ENCODE measurements at places on chromosomes 7 and 10.

GRCh38 chr10:72204724-72205123 is 11.1 kb upstream of the ANAPC16 start:
- no peak for DNase-seq

DNA sequence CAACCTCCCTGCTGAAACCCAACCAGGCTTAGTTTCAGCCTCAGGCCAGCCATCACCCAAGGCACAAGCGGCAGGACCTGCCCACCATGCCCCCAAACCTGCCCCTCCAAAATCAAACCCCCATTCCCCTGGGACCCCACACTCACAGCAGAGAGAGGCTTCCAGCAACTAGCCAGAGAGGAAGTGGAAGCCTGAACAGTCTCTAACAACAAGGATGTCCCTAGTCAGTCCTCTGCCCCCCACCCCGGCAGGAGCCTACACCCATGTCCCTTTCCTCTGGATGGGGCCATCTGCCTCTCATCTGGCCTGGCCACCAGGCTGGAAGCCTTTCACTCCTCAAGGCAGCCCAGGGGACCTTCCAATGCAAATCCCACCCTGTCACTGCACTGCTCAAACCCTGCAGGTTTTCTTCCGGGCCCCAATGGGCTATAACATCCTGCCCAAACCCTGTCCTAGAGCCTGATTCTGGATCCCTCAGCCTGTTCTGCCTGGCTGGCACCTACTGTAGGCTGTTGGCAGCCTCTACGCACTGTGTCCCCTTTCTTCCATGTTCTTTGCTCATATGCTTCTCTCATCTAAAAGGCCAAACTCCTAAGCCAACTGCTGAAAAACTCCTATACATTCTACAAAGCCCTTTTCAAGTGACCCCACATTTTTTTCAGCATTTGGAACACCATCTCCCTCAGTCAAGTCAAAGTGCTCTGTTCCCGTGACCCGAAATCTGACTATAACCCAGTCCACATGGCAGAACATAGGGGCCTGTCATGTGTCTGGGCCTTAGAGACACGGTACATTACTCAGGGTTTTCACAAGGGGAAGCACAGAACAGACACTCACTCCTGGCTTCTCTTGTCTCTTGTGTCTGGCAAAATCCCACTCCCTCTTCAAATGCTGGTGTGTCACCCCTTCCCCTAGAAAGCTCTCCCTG is 253.3 kb downstream of the TNS3 start:
- DNase-seq = no peak

DNA sequence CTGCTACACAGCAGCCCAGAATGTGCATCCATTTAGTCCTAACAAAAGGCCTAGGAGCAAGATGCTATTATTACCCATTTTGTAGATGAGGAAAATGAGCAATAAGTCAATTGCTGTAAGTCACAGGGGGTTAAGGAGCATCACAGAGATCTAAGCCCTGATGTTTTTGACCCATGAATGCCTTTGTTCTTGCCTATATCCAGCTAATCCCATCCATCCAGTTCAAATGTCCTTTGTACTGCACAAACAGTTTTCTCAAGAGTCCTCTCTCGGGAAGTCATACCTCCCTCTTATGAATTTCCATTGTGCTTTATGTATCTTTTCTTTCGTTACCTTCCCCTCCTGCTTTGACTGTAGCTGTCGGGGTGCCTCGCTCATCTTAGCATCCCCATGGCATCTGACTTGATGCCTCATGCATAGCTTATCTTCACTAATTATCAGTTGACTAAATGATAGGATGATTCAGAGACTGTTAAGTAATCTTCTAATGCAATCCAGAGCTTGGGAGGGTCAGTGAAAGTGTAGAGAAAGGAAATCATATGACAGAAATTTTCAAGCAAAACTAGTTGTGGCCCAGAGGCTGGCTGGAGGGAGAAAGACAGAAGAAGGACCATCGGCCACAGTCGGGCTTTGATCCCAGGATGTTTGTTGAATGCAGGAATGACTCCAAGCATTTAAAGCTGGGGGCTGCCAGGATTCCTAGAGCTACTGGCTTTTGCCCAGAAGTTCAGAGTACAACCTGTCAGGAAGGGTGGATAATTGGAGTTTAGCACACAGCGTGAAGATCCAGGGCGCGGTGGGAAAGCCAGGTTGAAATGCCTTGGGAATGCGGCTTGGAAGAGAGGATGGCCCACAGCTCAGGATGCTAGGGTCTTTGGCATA is 23.5 kb downstream of the BLVRA start:
- no peak for DNase-seq

GRCh38 chr7:40986351-40986873 is 716.5 kb downstream of the INHBA start:
- DNase-seq = no peak

DNA sequence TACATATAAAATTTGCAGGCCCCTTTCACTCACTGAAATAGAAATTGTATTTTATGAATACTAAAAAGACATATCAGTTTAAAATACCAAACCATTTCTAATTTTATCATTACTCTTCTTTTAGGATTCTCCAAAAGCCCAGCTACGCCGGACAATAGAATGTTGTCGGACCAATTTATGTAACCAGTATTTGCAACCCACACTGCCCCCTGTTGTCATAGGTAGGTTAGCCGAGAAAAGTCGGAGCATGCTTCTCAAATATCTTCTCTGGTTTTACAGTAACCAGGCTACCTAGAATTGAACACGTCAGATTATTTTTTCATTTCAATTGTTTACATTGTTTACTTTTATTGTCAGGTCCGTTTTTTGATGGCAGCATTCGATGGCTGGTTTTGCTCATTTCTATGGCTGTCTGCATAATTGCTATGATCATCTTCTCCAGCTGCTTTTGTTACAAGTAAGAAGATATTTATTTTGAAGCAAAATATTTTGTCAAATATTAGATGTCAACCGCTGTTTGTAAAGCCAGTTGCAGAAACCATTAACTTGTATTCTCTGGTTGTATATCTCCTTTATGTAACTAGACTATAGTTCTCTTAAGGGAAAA is 57.6 kb downstream of the MMRN2 start:
- DNase-seq = peak; percentile 81

DNA sequence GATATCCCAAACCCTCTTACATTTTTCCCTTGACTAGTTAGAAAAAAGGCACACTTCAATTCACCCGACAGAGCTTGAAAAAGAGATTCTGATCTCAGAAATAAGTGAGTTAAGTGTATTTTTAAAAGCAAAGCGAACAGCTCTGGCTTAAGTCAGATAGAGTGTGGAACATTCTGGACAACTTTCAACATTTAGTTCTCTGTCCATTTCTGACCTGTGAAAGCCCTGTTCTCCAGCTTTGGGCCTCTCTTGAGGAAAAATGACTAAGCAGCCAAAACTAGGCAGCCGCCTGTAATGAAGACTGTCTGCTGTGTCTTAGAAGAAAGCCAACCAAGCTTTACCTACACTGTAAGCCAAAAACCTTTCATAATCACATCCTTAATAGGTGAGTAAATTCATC is 50.5 kb downstream of the CDK6 start:
- DNase-seq = no peak

GRCh38 chr10:62585211-62585775 is 211.1 kb downstream of the ZNF365 start:
- no peak for DNase-seq

- DNase-seq = no peak
These were observed 1613.0 kb upstream of the LRRTM3 start for GRCh38 chr10:65312876-65313275.

DNA sequence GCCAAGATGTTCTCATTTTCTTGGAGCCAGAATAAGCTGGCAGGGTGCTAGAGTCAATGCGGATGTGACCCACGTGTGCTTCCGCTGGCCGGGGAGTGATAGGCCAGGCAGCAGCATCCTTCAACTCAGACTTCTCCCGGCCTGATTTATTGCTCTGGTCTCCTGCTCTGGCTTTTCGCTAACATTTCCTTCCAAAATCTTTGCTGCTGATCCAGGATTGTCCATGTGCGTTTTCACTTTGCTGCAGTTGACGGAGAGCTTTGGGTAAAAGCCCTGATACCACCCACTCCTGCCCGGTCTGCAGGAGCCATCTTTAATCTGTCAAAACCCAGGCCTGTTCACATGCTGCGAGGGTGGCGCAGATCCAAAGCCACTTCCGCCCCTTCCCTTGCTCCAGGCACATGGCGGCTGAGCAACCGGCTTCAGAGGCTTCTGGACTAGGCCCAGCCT is 106.8 kb downstream of the CYP26A1 start:
- no peak for DNase-seq

- DNase-seq = no peak
These were observed 145.9 kb downstream of the GFRA1 start for GRCh38 chr10:116126954-116127695.

DNA sequence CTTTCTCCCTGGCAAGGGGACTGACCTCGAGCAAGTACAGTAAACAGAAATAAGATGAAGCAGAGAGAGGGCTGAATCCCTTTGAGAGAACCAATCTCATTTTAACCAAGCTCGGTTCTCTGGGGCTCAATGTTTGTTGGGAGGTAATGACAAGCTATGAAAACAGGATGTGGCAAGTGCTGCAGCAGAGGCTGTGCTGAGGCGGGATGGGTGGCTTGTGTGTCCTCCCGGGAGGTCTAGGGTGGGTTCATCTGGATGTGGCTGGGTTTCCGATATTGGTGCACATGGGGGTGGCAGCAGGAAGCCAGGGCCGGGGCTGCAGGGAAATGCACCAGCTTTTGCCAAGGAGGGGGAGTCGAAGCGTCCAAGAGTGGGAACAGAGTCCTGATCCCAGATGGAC is 84.5 kb downstream of the AOAH start:
- no peak for DNase-seq

GRCh38 chr10:76738991-76739390 is 898.6 kb downstream of the KCNMA1 start:
- DNase-seq = no peak

DNA sequence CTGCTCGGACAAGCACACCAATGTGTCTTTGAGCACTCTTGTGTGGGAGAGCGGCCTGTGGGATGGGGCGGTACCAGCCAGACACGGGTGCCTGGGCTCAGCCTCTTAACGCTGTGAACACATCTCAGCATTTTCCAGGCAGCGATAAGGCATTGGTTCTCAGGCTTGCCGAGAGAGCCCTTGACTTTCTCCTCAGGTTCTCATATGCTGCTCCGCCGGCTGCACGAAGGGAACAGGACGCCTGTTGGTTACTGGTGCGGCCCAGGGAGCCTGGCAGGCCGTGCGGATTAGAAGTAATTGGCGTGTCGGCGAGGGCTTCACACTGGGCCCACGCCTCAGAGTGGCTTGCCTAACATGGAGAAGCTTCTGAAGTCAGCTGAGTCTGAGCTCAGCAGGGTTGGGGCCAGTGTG is 456.7 kb upstream of the FOXK1 start:
- no peak for DNase-seq

- DNase-seq = no peak
These were observed 1087.0 kb upstream of the AUTS2 start for GRCh38 chr7:68511281-68511680.

- DNase-seq = no peak
These were observed 41.9 kb upstream of the PSMG3 start for GRCh38 chr7:1611708-1612241.

DNA sequence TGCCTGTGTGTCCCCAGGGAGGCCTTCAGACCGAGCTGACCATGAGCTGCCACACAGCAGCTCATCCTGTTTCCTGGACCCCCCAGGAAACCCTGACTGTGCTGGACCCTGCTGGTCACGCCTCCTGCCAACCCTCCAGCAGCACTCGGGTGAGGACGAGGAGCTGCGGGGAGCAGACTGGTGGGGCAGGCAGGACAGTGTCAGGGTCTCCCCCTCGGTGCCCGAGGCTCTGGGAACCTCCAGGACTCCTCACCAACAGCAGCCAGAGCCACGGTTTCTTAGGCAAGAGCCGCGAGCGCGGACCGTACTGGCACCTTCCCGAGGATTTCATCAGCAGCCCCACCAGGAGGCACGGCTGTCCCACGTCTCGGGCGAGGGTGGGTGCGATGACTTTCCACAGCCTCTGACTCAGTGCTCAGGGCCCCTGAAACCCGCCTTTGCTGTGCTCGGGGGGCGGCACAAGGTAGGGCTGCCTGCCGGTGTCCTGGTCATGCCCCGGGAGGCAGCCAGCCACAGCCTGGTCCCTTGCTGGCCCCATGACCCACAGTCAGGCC is 186.9 kb downstream of the ELFN1 start:
- no peak for DNase-seq

- no peak for DNase-seq
These were observed 225.0 kb downstream of the CALN1 start for GRCh38 chr7:72187179-72187578.

- no peak for DNase-seq
These were observed 30.7 kb downstream of the ERCC6 start for GRCh38 chr10:49508249-49508648.

GRCh38 chr7:28725911-28726310 is 232.2 kb downstream of the TRIL start:
- no peak for DNase-seq

DNA sequence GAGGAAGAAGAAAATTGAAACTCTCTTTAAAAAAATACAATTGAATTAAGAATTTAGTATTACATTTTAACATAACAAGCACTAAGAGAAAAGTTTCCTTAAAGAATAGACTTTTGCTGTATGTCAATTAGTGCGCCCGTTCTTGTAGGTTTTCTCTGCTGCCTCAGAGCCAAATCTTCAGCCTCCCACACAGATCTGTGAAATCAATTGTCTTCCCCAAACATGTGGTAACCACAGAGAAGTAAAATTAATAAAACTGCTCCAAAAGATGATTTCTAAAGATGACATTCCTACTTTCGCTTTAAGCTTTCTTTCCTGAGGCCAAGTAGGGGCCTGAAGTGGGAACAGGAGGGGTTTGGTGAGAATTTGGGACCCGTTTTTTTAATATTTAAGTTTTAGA is 113.2 kb upstream of the ADO start:
- no peak for DNase-seq

DNA sequence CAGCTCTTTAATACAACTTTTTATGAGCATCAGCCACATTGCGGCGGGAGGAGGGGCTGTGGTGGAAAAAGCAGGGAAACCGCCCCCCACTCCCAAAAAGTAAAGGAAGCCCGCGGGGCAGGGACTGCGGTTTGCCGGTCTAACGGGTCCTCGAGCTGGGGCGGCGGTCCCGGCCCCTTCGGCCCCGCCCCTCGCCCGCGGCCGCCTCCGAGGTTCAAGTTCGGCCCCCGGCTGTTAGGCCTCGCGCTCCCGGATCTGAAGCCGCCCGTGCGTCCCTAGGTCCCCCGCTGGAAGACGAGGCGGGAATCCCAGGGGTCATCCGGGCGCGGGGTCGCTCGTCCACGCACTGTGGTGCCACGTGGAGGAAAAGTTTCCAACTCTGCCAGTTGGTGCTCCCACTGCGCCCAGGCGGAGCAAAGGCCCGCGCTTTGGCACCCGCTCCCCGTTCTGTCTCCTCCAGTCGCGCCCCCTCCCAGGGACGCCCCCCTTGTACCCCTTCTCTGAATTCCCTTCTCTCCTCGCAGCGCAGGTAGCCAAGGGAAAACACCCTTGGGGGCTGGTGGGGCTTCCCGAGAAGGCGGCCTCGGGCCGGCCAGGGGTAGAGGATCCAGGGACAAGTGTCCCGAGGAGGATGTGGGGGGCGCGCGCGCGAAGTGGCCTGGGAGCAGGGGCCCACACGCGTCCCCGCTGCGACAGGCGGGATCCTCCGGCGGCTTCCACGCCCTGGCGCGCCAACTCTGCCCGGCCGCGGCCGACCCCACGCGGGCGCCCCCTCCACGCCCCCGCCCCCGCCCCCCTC is 798 bp upstream of the AUTS2 start:
- DNase-seq = no peak

- no peak for DNase-seq
These were observed 134.8 kb upstream of the KIF5B start for GRCh38 chr10:32190890-32191491.

Data from ascending aorta (tissue), 2 donors.